Kidney capillary endothelial cell (primary cell): ENCODE measurements at places on chromosomes 7 and 10.

- DNase-seq = no peak
These were observed 318.9 kb downstream of the IPMK start for GRCh38 chr10:57948796-57949195.

GRCh38 chr7:116630357-116630756 is 41.6 kb upstream of the MET start:
- no peak for DNase-seq

DNA sequence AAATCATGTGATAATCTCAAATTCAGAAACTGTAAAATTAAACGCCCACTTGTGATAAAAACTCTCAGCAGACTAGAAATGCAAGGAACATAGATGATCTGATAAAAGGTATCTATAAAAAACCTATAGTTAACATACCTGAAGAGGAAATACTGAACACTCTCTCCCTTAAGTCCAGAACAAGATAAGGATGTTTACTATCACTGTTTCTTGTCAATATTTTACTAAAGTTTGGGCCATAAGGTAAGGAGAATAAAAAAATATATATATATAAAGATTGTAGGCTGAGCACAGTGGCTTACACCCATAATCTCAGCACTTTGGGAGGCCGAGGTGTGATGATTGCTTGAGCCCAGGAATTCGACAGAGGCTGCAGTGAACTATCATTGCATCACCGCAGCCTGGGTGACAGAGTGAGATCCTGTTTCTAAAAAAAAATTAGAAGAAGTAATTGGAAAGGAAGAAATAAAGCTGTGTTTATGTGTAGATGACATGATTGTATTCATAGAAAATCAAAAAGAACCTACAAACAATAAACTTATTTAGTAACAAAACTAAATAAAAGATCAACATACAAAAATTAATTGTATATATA is 28.4 kb downstream of the MPLKIP start:
- no peak for DNase-seq

DNA sequence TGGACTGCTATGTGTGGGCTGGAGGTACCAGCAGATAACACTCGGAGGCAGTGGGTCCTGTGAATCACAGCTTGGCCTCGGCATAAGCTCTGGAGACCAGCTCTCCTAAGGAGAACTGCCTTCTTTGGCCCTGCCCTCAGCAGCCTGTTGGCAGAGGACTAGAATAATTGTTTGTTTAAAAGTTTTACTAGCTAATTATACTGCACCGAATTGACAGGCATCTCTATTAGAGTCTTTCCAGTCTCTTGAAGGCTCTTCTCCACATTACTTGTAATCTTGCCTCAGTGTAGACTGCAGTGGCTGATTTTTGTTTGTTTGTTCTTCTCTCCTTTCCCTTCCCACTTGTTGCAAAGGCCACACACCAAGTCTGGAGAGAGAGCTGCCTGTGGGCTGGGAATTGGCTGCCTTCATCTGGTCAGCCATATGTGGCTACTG is 183.2 kb downstream of the AUTS2 start:
- DNase-seq = no peak

- no peak for DNase-seq
These were observed 260.1 kb downstream of the SLC25A13 start for GRCh38 chr7:96061844-96062243.

DNA sequence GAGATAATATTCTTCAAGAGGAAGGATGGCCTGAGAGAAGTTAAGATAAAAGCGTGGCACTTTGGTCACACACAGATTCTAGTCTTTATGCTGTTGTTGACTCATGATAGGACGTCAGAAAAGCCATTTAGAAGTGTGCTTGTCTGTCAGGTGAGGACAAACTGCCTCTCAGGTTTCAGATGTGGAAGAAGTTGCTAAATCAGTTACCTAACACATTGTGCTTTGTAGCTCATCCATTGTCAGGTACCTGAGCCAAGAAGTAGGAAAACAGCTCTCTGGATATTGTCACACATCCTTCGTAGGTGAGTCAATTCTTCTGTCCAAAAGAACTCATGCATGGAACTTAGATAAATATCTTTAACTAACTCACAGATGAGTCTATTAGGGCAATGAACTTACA is 49.5 kb upstream of the PHYHIPL start:
- no peak for DNase-seq

GRCh38 chr10:86963341-86963919 is 4.9 kb upstream of the ADIRF start:
- DNase-seq = no peak

DNA sequence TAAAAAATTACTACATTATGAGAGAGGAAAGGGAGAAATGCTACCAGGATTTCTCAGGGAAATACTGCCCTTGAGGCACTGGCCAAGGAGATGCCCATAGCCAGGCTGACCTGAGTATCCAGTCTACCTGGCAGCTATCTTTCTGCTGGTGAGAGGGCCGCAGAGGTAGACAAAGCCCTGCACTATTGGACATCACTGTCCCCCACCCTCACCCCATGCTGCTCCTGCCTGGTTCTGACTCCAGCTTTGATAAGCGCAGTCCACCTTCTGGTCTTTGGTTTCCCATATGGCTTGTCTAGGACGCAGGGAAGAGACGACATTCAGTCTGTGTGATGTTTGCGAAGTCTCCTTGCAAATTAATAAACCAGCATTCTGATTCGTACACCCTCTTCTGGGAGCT is 3.7 kb downstream of the ITPRIP start:
- DNase-seq = no peak

DNA sequence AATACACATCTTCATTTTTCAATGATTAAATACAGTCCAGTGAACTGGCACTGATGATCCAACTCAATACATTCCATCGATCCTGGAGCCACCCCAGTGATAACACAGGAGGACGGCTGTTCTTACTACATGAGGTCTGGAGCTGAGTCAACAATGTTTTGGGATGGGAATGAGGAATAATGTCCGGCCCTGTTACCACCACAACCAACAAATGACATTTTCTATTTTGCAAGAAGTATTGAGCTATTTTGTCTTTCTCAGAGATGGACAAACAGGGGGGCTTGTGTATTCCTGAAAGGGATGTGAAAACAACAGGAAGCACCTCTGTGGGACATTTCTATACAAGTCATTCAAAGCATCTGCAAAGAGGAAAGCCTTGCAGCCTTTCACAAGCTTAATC is 249.2 kb downstream of the PARD3 start:
- no peak for DNase-seq

GRCh38 chr10:24974976-24975375 is 22.6 kb upstream of the PRTFDC1 start:
- no peak for DNase-seq

- DNase-seq = no peak
These were observed 55.8 kb downstream of the CDHR3 start for GRCh38 chr7:106018566-106019469.

GRCh38 chr7:36013246-36014014 is 139.6 kb upstream of the EEPD1 start:
- DNase-seq = no peak

DNA sequence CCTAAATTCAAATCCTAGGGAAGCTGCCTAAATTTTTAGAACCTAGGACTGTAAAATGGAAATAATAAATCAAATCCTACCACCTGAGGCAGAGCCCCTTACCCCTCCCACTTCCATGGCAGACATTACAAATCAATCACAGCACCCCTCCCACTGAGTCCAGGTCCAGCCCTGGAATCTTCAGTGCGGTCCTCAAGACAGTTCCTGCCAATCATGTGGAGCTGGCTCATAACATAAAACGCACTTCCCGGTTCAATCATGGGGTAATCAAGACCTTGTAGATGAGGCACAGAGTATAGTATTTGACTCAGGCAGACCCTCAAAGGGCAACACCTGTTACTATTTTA is 157.0 kb downstream of the SLIT1 start:
- DNase-seq = no peak
